Activated CD4-positive, CD25-positive, alpha-beta regulatory T cell treated with anti-CD3 and anti-CD28 coated beads, Interleukin-2, amount 50 U/mL, for 72 hours (primary cell): ENCODE measurements at places on chromosomes 2 and 18.

- no peak for DNase-seq
These were observed 24.9 kb upstream of the SLC3A1 start for GRCh38 chr2:44250376-44250775.

DNA sequence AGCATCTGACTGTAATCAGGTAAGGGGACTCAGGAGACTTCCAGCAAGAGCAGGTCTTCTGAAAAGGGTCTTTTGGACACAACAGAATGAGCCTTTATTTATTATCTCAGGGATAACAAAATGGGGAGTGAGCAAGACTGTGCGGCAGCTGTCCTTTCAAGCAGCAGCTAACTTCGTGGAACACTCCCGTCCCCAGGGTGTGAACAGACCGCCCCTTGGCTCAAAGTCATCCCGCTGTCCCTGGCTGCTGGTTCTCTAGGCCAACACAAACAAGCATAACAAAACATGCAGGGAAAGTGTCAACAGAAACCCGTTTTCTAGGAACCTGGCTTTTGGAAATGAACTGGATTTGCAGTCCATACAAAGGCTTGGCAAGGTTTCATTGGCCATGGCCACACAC lies 787.9 kb upstream of the FANCL start:
- no peak for DNase-seq

DNA sequence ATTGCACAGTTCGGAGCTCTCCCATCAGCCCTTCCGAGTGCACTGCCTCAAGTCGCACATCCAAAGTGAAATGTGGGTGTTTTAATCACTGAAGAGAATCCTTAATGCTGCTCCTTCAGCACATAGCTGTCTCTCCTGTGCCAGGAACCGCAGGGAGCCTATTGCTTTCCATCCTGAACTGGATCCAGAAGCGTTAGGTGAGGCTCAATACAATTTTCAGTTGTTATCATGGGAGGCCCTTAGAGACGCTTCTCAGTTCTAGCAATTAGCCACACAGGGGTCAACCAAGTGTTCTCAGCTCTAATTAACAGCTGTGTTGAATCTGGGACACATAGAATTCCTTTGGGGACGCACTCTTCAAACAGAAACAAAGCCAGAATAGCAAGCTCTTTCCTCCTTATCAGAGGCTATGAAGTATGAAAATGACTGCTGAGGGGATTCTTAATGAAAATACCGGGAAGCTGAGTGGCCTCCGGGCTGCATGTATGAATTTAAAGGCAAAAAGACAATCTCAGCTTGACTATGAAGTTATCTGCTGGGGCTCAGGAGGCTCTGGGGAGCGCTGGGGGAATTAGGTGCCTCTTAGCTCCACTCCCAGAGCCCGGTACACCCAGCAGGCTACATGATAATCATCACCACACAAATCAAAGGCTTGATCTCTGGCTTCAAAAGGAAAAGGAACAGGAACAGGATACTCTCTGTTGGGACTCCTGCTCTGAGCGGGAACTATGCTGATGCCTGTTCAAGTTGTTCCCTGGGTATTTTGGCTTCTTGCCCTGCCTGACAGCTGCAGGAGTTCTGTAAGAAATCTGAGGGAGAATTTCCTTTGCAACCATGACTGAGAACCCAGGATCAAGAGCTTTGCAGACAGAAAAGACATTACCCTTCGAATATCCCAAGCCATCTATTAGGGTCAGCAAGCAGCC lies 55.4 kb upstream of the NCOA1 start:
- DNase-seq, result no peak

DNA sequence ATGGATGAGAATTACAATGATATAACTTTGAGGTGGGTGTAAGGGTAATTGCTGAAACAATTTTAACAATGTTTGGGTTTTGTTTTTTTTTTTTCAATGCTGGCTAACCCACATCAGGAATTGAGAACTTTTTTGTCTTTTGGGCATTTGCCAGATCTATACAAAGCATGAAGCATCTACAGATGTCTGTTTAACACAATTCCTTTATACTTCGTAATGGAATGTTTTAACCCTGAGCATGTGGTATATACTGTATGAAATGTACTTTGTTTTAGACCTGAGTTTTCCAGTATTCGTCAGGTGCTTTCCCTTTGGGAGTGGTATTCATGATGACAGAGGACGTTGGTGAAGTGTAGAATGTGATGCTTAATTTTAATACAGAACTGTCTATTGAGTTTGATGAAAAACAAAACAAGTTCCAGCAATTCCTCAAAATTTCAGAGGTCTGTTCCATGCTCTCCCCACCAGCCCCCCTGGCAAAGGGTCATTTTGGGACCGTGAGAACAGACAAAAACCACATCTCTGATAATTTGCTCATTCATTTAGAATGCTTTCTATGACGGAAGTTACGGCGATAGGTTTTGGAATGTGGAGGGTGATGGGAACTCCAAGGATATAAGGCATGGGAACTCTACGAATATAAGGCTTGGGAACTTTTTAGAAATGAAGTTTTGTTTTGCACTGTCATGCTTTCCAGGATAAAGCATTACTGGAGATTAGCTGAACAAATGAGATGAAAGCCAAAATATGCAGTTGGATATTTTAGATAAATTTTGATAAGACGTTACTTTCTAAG lies 14.1 kb downstream of the LIMS1 start:
- no peak for DNase-seq

DNA sequence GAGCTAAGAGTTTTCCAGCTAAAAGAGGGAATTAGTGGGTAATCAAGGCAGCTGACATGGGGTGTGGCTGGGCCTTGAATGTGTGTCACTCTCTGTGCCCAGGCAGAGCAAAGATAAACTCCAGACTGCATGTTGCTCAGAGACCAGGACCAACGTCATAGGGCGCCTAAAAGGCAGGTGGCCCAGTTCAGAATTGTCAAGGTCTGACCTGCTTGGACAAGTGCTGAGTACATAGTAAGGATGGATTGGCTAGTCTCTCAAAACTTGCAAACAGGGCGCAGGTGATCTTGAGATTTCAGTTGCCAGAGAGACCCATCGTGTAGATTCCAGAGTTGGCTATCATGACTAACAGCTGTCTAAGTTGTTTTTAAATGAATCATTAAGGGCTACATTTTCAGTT lies 19.0 kb downstream of the CLUL1 start:
- no peak for DNase-seq

DNA sequence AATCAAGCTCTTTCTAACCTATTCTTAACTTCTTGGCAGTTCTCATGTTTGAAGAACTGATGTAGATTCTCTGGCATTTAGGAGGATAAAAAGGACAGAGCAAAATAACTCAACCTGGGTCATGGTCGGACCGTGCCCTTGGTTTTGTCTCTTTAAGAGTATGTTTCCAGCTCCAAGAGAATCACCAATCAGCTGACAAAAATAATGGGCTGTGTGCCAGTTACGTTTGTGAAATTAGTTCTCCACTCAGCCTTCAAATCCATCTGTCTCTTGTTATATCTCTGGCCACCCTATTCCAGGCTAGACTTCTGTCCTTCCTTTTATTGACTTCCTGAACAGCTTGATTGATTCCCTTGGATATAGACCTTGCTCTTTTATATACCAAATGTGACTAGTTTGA lies 225.7 kb downstream of the EPHA4 start:
- DNase-seq, result no peak

- no peak for DNase-seq
These were observed 668 bp upstream of the ANKRD12 start for GRCh38 chr18:9135912-9136314.

GRCh38 chr2:118301248-118301647 lies 213.0 kb downstream of the INSIG2 start:
- no peak for DNase-seq

GRCh38 chr2:9205486-9205885 lies 1.1 kb upstream of the ASAP2 start:
- DNase-seq, result no peak
